Heart left ventricle (tissue), 16 donors: ENCODE measurements at places on chromosomes 5 and 9. TPM values are rescaled to one million over a fixed set of nuclear protein-coding genes. Genes with fewer than 3 reads are reported as not detected.

Gene PPP1R26
- polyA plus RNA-seq: 13.6 TPM

Gene C5orf46
- 28.6 TPM for polyA plus RNA-seq

GRCh38 chr5:135873831-135874230, 21.8 kb downstream of the IL9 start:
- DNase-seq: no peak

DNA sequence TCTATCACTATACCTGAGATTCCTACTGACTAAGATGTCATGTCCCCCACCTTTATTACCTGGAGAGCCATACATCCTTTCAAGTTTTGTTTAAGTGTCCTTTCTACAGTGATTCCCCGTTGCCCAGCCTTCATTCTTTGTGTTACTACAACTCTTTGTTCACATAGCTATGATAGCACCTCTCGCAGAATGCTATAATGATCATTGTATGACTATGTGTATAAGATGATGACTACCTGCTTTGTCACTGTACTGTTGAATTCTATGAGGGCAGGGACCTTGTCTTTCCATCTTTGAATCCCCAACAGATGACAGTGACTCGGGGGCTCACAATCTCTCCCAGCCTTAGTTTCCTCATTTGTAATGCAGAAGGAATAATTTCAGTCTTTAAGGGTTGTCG, 361.2 kb downstream of the NPR3 start:
- DNase-seq: no peak

DNA sequence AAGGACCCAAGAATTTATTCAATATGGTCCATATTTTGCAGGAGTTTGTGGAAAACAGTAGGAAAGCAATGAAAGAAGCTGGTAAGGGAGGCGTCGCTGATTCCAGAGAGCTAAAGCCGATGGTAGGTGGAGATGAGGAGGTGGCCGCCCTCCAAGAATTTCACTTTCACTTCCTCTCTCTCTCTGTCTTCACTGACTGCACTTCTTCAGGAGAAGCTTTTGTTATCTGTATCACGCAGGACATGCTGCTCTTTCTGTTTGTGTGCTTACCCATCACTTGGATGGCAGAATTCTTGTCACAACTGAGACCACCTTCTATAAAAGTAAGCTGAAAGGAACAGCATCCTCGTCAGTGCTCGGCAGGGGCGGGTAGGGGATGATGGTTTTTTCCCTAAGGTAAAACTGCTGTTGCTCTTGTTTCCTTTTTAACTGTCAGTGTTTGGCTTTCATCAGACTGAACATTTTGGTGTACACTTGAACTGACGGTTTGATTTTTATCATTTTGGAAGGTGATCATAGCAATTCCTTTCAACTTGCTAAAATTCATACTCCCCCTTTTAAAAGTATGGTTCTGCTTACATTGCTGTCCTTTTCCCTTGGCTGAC, 62.4 kb upstream of the FSD1L start:
- DNase-seq: no peak

- no peak for DNase-seq
These were observed 584.0 kb downstream of the ACTL7B start for GRCh38 chr9:108271646-108272348.

- DNase-seq: no peak
These were observed 72.9 kb downstream of the SEC61B start for GRCh38 chr9:99294850-99295461.

DNA sequence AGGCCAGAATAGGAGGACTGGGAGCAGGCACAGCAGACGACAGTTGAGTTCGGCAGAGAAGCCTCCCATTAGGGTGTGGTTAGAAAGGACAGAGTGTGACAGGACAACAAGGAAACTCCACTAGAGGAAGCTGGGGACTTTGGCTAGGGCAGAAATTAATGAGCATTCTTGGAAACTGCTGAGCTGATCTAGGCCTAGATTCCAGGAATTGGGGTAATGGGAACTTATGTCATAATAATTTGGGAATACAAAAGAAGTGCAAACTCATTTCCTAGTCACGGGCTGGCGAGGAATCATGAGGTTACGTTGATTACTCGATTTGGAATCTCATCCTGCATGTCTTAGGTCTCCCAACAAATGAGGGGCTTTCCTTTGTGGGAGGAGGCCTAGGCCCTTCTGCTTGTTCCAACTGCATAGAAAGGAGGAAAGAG, 144.6 kb upstream of the RPS23 start:
- DNase-seq: no peak

DNA sequence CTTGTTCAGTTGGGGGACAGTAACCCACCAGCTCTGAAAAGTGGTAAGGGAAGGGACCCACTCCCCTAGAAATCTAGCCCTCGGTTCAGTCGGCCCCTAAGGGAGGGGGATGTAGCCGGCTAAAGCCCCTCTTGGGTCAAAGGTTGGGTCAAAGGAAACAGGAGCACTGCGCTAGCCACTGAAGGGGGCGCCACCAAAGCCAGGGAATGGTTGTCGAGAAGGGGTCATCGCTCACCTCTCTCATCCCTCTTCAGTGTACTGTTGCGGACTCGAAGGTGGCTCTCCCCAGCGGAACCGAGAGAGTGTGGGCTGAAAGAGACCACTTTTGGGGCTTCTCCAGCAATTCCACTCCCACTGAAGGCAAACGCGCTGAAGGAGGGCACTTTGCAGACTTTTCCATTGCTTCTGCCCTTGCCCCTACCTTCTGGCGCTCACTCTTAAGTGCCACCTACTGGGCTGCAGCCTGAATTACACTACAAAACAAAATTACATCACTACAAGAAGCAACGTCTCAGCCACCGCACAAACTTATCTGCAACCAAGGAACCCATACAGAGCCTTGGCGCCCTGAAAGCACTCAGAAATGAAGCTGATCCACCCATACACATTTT, 396.9 kb downstream of the PDE4D start:
- DNase-seq: no peak

Gene HMMR
- polyA plus RNA-seq: 0.15 TPM

DNA sequence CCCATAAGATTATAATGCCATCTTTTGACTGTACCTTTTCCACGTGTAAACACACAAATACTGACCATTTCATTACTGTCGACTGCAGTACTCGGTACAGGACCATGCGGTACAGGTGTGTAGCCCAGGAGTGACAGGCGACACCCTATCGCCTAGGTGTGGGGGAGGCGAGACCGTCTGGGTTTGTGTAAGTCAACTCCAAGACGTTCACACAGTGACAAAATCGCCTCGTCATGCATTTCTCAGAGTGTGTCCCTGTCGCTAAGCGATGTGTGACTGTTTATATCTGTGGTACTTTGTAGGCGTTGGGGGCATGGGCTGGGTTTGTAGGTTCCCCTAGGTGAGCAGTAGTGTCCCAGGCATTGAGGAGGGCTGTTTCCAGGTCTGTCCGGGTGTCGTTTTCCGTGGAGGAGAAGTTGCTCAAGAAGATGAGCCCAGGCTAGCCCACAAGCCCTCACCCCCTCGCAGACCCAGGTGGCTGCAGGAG, 20.3 kb downstream of the NEK6 start:
- DNase-seq: no peak

Gene NELFB
- 77.8 TPM for polyA plus RNA-seq

Gene UNC13B
- 8.1 TPM for polyA plus RNA-seq

DNA sequence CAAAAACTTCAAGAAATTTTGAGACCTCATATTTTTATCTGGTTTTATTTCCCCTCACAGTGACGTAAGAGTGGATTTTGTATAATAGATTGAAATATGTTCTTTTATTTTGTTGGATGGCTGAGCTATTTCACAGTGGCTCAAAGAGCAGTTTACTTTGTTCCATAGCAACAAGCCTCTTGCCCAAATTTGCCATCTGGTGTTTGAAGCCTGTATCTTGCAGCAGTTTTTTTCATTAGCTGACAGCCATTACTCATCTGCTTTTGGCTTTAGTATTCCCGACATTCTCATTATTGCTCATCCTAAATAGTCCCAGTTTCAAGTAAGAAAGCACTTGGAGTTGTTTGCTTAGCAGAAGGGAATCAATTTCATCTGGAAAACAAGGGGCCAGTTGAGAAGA, 36.3 kb downstream of the GDA start:
- no peak for DNase-seq

Gene PCDHGB7
- polyA plus RNA-seq: 3.3 TPM

DNA sequence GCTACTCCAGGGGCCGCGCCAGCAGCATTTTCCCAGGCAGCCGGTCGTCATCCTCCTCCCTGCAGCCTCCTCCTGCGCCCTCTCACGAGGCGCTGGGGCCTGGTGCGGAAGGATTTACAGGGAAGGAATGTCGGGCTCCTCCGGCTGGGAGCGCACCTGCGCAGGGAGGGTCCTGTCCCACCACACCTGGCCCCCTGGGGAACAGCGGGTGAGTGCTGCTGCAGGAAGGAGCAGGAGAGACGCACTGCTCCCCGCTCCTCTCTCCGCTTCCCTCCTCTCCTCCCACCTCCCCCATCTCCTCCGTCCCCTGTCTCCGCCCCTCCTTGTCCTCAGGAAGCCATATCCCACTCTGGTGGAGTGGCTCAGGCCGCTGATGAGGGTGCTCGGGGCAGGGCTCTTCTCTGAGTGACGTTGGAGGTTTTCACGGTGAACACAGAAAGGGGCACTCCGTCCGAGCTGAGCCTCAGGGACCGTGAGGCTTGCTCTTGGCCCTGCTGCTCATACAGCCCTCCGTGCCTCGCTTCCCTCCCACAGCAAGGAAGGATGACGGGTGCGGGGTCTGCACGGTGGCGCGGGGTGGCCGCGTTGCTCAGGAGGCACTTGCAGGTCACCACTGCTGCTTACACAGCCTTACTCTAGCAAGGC, 31.3 kb downstream of the IRX4 start:
- no peak for DNase-seq

DNA sequence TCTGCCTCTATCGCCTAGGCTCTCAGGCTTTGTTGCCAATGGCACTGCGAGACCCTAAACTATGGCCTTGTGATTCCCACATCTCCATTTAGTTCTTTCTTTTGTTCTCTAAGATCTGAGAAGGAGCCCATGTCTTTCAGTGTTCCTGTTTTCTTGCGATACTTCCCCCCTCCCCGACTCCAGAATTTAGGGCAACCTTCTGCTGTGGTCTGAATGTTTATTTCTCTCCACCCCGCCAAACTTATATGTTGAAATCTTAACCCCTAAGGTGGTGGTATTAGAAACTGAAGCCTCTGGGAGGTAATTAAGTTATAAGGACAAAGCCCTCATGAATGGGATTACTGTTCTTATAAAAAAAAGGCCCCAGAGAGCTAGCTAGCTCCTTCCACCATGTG, 6.4 kb downstream of the TMC1 start:
- DNase-seq: no peak

DNA sequence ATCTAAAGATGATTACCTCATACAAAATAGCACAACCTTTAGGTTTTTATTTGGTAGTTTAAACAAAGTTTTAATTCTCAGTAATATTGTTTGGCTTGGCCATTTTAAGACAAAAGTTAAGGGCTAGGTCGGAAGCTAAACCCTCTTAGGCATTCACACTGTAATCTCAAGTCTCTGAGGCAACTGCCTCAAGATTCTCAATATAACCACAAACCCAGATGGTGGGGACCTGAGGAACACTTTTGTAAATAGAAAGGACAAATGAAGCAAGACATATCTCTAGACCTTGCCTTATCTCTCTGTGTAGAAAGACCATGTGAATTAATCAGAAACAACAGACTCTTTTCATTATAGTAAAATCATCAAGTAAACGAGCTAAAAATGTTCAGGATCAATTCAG, 500.2 kb upstream of the CDH6 start:
- DNase-seq: no peak

DNA sequence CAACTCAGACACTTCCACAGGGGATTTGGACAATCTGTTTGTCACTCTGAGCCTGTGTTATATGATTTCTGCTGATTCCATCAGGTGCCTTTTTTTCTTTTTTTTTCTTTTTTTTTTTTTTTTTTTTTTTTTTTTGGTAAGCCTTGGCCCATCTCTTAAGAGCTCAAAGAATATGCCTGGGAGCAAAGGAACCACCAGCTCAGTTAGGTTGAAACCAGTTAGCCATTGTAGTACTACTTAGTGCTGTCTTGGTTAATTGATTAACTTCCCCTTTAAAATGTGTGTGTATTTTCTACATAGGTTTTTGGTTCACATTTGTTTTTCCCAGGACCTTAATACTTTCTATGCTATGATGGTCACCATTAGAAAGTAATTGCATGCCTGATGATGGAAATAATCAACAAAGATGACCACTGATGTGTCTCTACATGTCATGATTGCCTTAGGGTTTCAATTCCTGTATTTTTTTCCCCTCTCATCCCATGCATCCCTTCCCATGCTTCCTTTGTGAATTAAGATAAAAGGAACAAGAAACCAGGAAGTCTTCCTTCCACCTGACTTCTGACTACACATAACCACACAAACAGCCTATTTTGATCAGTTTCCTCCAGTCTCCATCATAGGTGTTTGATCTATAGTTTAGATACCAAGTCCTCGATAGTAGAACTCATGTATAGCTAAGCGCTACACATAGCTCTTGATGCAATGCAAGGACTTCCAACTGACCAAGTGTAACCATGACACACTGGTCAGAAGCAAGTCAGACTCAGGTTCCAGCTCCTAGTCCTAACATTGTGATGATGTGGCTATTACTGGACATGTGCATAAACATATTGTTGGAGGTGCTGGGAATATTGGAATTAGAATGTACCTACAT, 306.1 kb downstream of the EFNA5 start:
- DNase-seq: no peak

GRCh38 chr9:133333011-133333410, 3.0 kb downstream of the SURF6 start:
- DNase-seq: no peak

GRCh38 chr5:172075656-172076055, 69.2 kb upstream of the FBXW11 start:
- DNase-seq: no peak

DNA sequence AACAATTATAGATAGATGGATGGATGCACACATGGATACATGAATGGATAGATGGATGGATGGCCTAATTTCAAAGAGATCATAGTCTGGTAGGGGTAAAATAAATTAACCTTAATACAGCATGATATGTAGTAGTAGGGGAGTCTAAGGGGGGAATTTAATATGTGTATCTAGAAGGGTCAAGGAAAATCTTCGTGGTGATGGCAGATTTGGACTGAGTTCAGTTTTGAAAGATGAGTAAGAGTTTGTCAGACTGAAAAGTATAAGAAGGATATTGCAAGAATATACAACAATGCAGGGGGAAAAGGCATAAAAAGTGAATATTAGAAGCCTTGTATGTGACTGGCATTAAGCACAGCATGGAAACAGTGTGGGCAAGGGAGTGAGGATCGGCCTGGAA, 98.7 kb downstream of the ZNF462 start:
- DNase-seq: no peak

DNA sequence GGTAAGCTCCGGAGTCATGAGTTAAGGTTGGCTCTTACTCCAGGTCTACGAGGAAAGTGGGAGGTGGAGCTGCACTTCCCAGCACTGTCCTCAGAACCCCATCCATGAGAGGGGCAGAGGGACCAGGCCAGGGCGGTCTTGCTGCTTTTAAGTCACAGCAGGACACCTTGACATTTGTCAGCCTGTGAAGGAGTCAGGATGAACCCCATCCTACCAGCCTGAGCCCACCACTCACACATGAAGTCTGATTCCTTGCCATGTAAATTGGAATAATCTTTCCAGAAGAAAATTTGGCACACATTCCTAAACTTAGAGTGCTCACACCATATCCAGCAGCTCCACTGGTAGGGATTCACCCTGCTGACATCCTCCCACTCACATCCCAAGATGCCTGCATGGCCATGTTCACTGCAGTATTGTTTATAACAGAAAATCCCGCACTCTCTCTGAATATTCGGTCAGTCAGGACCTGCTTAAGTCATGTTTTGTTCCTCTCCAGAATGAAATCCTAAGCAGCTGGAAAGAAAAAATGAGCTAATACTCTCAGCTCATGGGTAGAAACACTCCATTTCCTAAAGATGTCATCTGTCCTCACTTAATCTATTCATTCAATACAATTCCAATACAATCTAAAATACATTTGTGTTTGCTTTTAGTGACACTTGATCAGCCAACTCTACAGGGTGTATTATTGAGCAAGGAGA, 79.3 kb upstream of the COL5A1 start:
- DNase-seq: no peak

- DNase-seq: no peak
These were observed 41.3 kb downstream of the ITK start for GRCh38 chr5:157221959-157222358.
